CD4-positive, CD25-positive, alpha-beta regulatory T cell (primary cell): ENCODE measurements at places on chromosomes 16 and 17.

GRCh38 chr17:43406676-43407645 lies 8.2 kb downstream of the ARL4D start:
- no peaks in the 10 kb centered on the region for H3K4me1 ChIP-seq
- no peak overlapping the region for H3K4me3 ChIP-seq
- peaks cover 3% of the 10 kb centered on the region for H3K27me3 ChIP-seq
- no peaks in the 10 kb centered on the region for H3K36me3 ChIP-seq
- no peak for DNase-seq
- H3K27ac ChIP-seq: no peak overlapping the region

DNA sequence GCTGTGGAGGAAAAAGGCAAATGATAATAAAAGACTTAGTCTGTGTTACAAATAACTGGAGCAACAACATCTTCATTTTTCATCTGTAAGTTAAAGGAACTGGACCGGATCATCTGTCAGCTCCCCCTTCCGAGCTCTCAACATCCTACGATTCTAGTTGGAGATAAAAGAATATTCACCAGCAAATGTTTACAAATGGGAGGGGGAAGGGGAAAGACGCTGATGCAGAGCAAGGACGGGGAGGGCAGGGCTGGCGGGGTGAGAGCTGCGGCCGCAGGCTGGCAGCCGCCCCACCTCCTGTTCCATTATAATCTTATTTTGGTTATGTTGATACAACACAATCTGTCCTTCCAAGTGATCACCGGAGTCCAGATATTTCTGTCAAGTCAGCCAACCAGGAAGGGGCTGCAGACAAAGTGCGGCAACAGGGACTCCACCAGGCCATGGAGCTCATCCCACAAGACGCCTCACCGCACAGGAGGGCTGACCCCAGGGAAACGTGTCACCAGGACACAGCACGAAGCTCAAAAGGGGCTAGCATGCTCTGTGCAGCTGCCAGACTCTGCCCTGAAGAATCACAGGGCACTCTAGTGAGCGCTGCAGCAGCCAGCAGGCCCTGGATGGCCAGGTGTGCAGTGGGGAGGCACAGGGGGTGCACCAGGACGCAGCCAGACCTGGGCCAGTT lies 19.7 kb downstream of the FBXO31 start:
- DNase-seq: no peak
- peak overlapping the region; percentile 5 for H3K27ac ChIP-seq

DNA sequence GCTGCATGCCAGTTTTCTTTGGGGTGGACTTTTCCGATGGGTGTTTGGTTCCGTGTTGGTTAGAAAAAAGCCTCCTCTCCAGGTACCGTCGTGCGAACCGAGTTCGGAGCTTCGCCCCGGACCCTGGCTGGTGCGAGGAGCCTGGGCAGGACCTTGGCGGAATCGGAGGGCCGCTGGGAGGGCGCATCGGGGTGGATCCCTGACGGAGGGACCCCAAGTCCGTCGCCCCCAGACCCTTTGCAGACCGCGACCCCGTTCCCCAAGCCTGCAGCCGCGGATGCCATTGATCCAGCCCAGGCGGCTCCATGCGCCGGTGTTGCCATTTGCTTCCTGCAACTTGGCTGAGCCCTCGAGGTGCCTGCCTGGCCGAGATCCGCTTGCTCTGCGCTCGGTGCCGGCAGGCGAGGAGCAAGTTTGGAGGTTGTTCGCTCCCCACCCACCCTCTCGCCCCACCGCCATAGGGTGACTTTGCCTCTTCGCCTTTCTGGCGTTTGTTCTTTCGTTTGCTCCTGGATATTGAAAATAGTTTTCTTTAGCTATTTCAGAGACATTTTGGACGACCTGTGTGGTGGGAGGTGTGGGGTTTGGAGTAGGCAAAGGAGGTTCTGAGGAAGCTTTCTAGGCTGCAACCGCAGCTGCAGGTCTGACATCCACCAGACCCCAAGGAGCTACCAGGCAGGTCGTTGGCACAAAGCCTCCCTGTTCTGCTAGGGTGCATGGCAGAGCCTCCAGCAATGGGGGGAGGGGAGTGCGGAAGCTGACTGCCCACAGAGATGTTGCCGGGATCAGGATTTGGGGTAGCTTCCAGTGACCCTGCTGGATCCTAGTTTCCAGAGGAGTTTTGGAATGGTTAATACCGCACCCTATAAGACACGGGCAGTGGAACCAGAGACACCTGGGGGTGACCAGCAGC lies 58.2 kb downstream of the RAP1GAP2 start:
- peaks cover 14% of the 10 kb centered on the region for H3K27me3 ChIP-seq
- no peak overlapping the region for H3K27ac ChIP-seq
- no peak for DNase-seq
- H3K36me3 ChIP-seq: peaks cover 3% of the 10 kb centered on the region

GRCh38 chr16:31435341-31436220 lies 7.0 kb downstream of the ZNF843 start:
- no peak for DNase-seq
- no peak overlapping the region for H3K4me3 ChIP-seq
- no peaks in the 10 kb centered on the region for H3K4me1 ChIP-seq
- no peaks in the 10 kb centered on the region for H3K27me3 ChIP-seq

GRCh38 chr16:96935-97381 lies 18.9 kb downstream of the MPG start:
- no peaks in the 10 kb centered on the region for H3K36me3 ChIP-seq
- no peak overlapping the region for H3K27ac ChIP-seq
- peaks cover 4% of the 10 kb centered on the region for H3K4me1 ChIP-seq
- no peaks in the 10 kb centered on the region for H3K27me3 ChIP-seq

GRCh38 chr17:74918906-74919305 lies 4.1 kb downstream of the USH1G start:
- no peaks in the 10 kb centered on the region for H3K27me3 ChIP-seq
- no peak for DNase-seq
- no peak overlapping the region for H3K4me3 ChIP-seq
- peaks cover 12% of the 10 kb centered on the region for H3K4me1 ChIP-seq
- no peaks in the 10 kb centered on the region for H3K36me3 ChIP-seq
- no peak overlapping the region for H3K27ac ChIP-seq

DNA sequence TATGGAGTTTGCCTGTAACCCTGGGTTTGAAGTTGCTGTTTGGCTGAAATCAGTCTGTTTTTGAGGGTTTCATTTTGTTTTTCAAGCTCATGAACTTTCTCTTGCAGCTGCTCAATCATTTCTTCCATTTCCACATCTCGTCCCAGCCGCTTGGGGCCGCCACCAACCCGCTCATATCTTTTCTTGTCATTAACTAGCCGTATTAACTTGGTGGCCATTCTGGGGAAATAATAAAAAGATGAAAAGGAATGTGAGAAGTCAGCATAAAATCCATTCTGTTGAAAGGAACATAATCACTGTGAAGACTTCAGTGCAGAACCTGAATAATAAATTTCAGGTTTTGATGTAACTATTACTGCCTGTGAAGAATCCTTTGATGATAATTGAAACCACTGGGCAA lies 11.5 kb downstream of the RPGRIP1L start:
- H3K4me3 ChIP-seq: no peak overlapping the region
- no peak for DNase-seq
- H3K27me3 ChIP-seq: no peaks in the 10 kb centered on the region
- H3K4me1 ChIP-seq: no peaks in the 10 kb centered on the region
- H3K27ac ChIP-seq: no peak overlapping the region

- H3K36me3 ChIP-seq: no peaks in the 10 kb centered on the region
- no peak for DNase-seq
- no peaks in the 10 kb centered on the region for H3K27me3 ChIP-seq
- peaks cover 20% of the 10 kb centered on the region for H3K4me1 ChIP-seq
Measured at GRCh38 chr17:66310528-66311148, 8.2 kb downstream of the PRKCA start.

GRCh38 chr16:828891-829290 lies 28.4 kb upstream of the GNG13 start:
- H3K27ac ChIP-seq: no peak overlapping the region
- H3K36me3 ChIP-seq: no peaks in the 10 kb centered on the region
- no peaks in the 10 kb centered on the region for H3K27me3 ChIP-seq
- H3K4me3 ChIP-seq: no peak overlapping the region

GRCh38 chr16:79595931-79596450 lies 4.5 kb downstream of the MAF start:
- H3K4me1 ChIP-seq: peaks cover 27% of the 10 kb centered on the region
- peaks cover 10% of the 10 kb centered on the region for H3K36me3 ChIP-seq
- DNase-seq: no peak

DNA sequence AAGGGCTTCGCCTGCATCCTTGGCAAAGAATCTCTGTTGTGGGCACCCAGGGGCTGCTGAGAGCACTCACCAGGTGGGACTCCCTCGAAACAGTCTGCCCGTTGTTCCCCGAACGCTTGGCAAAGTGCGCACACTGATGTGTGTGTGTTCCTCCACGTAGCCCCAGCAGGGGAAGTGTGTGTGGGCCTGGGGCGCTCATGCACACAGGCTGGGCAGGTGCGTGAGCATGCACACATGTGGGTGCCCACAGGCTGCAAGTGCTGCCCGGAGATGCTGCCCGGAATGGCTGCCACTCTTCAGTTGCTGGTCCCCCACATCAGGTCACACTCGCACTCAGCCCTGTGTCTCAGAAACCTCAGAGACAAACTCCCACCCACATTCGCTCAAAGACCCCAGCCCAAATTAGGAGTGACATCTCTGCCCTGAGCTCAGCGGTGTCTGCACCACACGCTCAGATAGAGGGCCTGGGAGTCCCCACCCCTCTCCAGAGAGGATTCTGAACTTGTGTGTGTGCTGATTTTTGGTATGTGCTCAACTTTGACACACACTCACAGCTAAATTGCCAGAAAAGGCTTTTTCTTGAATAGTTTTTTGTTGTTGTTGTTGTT lies 119.4 kb downstream of the MGAT5B start:
- DNase-seq: no peak
- no peaks in the 10 kb centered on the region for H3K4me1 ChIP-seq
- H3K4me3 ChIP-seq: no peak overlapping the region
- no peak overlapping the region for H3K27ac ChIP-seq
- no peaks in the 10 kb centered on the region for H3K36me3 ChIP-seq
- no peaks in the 10 kb centered on the region for H3K27me3 ChIP-seq

DNA sequence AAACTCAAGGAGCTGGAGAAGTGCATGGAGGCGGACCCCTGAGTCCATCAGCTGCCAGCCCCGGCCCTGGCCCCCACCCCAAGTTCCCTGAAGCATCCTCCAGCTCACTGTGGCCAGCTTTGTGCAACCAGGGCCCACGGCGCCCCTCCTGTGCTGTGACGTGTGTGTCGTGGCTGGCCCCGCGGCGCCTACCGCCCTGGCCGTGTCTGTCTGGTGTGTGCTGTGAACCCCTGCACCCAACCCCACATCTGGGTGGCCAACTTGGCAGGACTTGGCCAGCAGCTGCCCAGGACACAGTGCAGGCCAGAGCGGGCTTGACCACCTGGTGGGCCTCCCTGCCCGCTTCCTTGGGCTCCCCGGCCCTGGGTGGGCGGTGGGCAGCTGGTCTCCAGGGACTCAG lies 3.2 kb downstream of the TSR3 start:
- no peaks in the 10 kb centered on the region for H3K27me3 ChIP-seq
- H3K27ac ChIP-seq: no peak overlapping the region
- no peak for DNase-seq
- H3K4me3 ChIP-seq: no peak overlapping the region

DNA sequence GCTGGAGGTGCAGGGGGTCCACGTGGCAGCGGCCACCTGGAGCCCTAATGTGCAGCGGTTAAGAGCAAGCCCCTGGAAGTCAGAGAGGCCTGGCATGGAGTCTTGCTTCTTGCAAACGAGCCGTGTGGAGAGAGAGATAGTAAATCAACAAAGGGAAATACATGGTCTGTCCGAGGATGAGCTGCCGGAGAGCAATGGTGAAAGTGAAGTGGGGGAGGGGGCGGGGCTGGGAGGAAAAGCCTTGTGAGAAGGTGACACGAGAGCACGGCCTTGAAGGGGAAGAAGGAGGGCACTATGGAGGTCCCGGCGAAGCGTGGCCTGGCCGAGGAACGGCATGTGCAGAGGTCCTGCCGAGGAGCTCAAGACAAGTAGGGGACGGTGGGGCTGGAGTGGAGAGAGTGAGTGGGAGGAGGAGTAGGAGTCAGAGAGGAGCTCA lies 6.0 kb upstream of the SERPINF1 start:
- H3K4me1 ChIP-seq: no peaks in the 10 kb centered on the region
- H3K4me3 ChIP-seq: no peak overlapping the region
- H3K27me3 ChIP-seq: no peaks in the 10 kb centered on the region
- no peak for DNase-seq
- H3K36me3 ChIP-seq: no peaks in the 10 kb centered on the region
- no peak overlapping the region for H3K27ac ChIP-seq

GRCh38 chr16:30715750-30716445 lies 16.9 kb downstream of the SRCAP start:
- DNase-seq: peak; percentile 62
- H3K4me3 ChIP-seq: no peak overlapping the region
- H3K27ac ChIP-seq: peak overlapping the region; percentile 34
- H3K27me3 ChIP-seq: no peaks in the 10 kb centered on the region
- H3K4me1 ChIP-seq: peaks cover 5% of the 10 kb centered on the region

DNA sequence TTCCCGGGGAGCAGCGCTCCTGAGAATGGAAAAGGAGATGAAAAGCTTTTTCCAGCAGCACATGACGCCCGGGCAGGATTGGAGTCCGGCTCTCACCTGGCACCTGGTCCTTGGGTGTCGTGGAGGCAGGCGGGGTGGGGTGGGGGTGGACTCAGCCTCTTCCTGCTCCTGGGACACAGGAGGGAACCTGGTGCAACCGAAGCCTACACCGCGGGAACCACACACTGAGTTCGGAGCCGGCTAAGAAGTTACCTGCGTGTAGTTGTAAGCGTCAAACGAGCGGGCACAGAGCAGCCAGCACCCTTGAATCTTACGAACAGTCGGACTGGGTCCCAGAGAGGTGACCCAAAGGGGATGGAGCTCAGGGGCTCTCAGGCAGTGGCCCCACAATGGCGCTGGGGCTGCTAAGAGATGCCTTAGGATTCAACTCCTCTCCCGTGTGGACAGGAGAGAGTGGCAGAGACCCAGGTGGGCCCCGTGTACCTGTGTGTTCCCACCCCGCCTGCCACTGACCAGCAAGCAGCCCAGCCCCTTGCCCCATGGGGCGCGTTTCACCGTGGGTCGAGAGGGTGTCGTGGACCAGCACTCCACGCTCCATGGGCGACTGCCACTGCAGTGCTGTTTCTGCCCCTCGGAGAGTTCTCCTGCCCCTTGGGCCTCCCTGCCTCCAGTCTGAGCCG lies 105.8 kb upstream of the METRNL start:
- no peak overlapping the region for H3K4me3 ChIP-seq
- H3K27ac ChIP-seq: no peak overlapping the region
- DNase-seq: no peak
- H3K36me3 ChIP-seq: no peaks in the 10 kb centered on the region

GRCh38 chr16:85995541-85996423 lies 96.8 kb downstream of the IRF8 start:
- H3K27ac ChIP-seq: no peak overlapping the region
- no peaks in the 10 kb centered on the region for H3K36me3 ChIP-seq
- H3K4me3 ChIP-seq: no peak overlapping the region
- H3K27me3 ChIP-seq: no peaks in the 10 kb centered on the region

DNA sequence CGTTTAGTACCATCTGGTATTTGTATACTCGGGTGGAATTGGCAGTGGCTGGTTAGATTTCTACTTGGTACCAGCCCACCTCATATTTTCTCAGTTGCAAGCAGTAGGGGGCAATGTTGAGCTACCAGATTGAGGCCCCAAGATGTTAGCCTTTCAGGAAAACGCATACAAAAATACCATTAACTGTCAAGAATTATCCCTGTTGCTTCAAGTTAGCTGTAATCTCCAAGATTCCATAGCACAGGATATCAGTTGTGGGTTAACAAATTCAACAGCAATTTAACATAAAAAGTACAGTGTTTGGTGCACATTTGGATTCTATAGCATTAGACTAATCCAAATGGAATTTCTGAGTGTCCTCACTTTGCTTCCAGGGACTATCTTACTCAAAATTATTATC lies 188.2 kb downstream of the FTO start:
- H3K27me3 ChIP-seq: no peaks in the 10 kb centered on the region
- H3K27ac ChIP-seq: no peak overlapping the region
- peaks cover 18% of the 10 kb centered on the region for H3K36me3 ChIP-seq
- H3K4me3 ChIP-seq: no peak overlapping the region

GRCh38 chr17:29909236-29910003 lies 20.6 kb downstream of the SSH2 start:
- no peak overlapping the region for H3K27ac ChIP-seq
- no peaks in the 10 kb centered on the region for H3K36me3 ChIP-seq
- peak; percentile 17 for DNase-seq
- H3K4me1 ChIP-seq: no peaks in the 10 kb centered on the region
- H3K27me3 ChIP-seq: no peaks in the 10 kb centered on the region
